ENCODE measurements at places on chromosomes 1 and 21.
A peak's percentile ranks its signal among the peaks of the same experiment; 100 is the strongest.

DNA sequence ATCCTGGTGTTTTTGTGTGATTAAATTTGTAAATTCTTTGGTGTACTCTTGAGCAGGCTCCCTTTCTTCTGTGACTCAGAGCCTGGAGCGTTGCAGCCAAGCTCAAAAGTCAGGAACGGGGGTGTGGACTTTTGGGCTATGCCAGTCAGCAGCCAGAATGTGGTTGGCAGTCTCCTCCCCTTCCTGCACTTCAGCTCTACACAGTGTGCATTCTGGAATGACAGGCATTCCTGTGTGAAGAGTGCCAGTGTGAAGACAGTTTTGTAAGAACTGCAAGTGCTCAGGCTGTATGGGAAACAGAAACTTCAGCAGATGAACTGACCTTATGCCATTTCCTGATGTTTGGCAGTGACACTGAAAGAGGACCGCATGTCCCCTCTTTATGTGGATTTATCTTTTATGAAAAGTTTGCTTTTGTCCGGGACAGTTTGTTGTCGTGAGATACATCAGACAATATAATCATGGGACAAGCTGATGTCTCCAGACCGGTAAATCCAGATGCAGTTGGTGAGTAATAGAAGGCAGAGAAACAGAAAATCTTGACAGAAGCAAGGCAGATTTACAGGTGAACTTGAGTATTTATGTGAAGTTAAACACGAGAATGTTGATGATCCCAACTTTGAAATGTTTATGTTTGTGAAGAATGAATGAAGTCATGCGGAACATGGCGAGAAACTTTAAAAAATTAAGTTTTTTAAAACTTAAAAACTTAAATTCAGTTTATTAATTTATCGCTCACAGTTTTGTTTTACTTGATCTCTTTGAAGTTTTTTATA lies 67.7 kb upstream of the RCC1 start:
- DNase-seq = peak; percentile 76

GRCh38 chr1:214856843-214857242 lies 225.7 kb upstream of the KCNK2 start:
- no peak for DNase-seq

DNA sequence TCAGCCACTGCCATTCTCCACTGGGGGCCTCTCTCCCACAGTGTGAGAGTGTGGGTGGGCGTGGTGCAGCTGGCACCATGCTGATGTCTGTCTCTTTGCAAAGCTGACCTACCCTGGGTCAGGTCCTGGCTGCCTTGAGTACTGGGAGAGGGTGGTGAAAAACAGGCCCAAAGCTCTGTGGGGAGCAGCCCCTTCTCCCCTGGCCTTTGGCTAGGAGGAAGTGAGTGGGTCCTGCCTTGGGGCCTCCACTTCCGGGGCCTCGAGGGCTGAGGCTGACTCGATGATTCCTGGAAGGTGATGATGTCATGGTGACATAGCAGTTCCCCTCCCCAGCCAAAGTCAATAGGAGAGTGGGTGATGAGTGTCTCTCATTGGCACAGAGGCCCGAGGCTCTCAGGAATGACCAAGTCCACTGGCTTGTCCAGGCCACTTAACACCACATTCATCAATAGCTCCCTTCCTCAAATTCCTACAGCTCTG lies 53.0 kb downstream of the IER5 start:
- peak; percentile 73 for DNase-seq

GRCh38 chr1:219826290-219826689 lies 102.1 kb downstream of the SLC30A10 start:
- DNase-seq = no peak

DNA sequence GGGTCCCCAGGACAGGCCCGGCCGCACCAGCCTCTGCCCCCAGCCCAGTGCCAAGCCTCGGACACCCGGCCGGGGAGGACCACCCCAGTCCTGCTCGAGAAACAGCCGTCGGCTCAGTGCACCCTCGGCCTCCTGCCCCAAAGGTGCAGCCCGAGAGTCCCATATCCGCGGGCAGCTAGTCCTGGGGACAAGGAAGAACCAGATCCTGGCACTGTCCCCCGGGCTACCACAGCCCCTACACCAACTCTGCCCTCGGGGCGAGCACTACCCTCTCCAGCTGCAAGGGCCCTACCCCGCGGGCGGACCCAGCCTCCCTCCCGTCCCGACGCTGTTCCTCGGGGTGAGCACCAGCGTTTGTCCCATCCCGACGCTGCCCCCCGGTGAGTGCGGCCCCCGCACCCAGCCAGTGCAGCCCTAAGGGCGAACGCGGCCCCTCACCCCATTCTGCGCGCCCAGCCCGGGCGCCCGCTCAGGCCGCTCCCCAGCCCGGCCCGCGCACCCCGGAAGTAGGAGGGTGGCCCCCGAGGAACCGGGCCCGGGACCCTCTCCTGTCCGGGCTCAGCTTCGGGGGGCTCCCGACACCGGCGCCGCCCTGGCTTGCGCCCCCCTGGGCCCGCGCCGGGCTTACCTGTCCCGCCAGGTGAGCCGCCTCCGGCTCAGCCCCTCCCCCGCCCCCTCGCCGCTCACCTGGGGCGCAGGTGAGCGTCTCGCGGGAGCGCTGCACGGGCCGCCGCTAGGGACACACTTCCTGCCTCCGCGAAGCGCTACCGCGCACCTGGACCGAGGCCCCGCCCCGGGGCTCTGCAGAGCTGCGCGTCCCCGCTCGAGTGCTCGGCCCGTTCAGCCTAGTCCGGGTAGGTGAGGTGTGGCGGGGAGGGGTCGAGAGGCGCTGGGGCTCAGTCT lies at the start of gene KDF1:
Gene KDF1, minus strand, starts transcription at position 747 of the 903 bp plus-strand sequence. CDS start 8,088 bp downstream, outside the sequence.
- DNase-seq = no peak

DNA sequence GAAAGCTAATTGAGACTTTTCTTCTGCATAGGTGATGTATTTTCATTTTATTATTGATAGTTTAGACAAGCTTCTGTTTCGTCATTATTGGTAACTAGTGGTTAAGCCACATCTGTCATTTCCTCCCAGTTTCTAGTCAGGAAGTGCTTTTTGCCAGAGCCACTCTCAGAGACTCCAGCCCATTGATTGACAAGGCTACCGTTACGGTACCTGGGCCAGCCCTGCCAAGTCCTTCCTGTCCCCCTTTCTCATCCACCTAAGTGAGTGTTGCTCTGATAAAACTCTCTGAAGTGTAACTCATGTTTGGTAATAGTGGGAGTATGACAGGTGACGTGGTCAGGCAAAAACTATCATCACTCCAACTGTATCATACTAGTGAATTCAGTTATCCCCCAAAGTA lies 29.6 kb upstream of the AGL start:
- DNase-seq = peak; percentile 14

GRCh38 chr1:12592496-12592895 lies 25.5 kb downstream of the DHRS3 start:
- no peak for DNase-seq

DNA sequence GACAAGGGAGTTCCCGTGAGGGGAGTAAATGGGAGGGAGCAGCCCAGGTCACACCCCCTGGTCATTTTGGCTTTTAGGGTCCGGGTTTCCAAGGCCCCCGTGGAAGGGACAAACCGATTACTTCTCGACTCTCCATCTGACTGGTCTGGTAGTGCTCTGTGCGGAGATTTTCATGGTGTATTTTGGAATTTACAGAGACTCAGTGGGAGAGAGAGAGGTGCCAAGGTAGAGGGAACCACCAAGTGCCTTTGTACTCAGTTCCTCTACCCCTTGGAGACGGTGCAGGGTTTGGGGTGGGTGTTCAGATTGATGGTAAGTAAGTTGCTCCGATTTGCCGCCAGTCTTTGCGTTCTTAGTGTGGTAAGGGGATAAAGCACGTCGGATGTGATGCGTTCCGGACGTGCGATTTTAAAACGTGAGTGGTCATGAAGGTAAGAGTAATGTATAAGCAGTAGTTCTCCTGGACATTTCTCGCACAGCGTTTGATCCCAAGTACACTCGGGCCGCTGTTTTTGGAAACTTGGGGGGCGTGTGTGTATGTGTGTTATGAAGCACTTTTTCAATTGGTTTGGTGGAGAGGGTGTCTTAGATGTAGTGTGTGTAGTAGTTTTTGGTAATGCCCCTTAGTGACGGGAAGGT lies 682 bp downstream of the SUCO start:
- DNase-seq = peak; percentile 62
